IPS DF 19.7 (cell line): ENCODE measurements at places on chromosomes 12 and 14.
A peak's percentile ranks its signal among the peaks of the same experiment; 100 is the strongest.

GRCh38 chr14:52700701-52701172, 5.4 kb upstream of the ERO1A start:
- no peak for DNase-seq

DNA sequence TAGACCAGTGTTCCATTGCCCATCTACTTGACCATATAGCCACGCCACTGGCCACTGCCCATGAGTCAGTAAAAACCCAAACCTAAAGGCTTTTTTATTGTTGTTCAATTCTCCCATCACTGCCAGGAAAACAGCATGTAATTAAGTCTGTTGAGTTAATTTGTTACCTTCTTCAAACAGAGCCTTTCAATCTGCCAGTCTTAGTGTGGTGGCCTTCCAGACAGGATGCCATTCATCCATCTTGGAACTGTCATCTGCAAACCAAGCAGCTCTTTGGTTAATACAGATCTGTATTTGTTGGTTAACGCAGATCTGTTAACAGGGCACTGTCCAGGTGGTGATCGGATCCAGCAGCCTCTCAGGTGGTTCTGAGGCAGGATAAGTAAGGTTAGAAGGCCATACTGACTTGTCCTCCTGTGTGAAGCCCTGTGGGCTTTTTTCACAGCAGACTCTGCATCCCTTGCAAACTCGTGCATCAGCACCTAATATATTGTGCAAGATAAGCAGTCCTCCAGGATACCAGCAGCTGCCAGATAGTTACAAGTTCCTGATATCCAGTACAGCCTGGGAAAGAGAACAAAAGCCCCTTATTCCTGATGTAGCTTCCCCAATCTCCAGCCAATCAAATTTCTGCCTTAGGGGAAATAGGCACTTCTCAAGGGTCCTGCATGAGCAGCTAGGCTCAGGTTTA, 59.1 kb upstream of the DHRS4 start:
- no peak for DNase-seq

- peak; percentile 86 for DNase-seq
Observed at GRCh38 chr12:110449799-110450497, at the start of gene ARPC3. TSS of gene ARPC3 (minus strand) at chr12:110450337. CDS start at chr12:110450260, 77 bp downstream.

DNA sequence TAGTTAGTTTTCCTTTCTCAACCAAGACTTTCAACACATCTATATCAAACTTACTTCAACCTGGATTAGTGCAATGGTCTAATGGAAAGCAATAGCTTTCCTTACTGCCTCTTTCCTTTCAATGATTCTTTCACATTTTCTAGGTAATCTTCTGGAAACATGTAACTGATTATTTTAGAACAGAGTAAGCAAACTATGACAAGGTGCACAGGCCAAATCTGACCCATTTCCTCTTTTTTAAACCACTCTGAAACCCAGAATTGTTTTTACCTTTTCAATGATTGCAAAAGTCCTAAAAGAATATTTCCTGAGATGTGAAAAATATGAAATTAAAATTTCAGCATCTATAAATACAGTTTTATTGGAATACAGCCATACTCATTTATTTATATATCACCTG, 81.6 kb upstream of the TMTC2 start:
- no peak for DNase-seq

DNA sequence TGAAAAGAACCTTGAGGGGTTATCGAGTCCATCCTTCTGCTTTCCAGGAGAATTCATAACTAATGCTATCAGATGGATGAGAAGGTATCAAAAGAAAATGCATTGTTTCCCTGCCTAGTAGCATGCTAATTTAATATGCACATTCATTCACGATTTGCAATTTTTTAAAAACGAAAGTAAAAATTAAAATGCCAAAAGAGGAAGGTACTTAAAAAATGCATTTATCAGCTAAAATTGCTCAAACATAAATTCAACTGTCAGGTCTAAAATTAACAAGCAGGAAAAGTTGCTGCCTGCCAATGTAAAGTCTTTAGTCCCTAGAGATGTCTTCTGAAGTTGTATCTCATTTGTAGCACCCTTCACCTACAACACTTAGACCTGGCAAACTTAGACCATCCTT, 7.9 kb downstream of the ATF7 start:
- no peak for DNase-seq

DNA sequence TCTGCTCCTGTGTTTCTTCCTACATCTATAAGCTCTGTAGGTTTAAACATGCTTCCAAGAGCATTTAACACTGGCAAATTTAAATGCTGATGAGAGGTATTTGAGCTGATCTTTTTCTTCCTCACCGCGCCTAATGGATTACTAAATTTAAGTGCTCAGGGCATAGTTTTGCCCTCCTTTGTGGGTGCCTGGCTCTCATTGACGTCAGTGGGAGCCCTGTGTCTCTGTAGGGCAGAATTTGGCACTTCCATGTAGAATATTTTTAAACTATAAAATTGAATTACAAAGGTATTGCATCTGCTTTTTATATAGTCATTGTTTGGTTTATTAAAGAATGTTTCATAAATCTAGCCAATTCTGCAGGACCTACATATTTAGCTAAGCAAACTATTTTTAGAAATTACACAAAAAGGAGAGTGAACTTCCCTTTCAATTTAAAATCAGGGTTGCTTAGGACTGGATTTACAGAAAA, 444.8 kb downstream of the AEBP2 start:
- no peak for DNase-seq

- DNase-seq: no peak
Observed at GRCh38 chr14:23895480-23895879, 58.1 kb upstream of the DHRS4 start.

GRCh38 chr14:58813745-58814144, 176.0 kb downstream of the DACT1 start:
- DNase-seq: no peak

- no peak for DNase-seq
Observed at GRCh38 chr14:22737052-22737451, 29.4 kb upstream of the OXA1L start.

DNA sequence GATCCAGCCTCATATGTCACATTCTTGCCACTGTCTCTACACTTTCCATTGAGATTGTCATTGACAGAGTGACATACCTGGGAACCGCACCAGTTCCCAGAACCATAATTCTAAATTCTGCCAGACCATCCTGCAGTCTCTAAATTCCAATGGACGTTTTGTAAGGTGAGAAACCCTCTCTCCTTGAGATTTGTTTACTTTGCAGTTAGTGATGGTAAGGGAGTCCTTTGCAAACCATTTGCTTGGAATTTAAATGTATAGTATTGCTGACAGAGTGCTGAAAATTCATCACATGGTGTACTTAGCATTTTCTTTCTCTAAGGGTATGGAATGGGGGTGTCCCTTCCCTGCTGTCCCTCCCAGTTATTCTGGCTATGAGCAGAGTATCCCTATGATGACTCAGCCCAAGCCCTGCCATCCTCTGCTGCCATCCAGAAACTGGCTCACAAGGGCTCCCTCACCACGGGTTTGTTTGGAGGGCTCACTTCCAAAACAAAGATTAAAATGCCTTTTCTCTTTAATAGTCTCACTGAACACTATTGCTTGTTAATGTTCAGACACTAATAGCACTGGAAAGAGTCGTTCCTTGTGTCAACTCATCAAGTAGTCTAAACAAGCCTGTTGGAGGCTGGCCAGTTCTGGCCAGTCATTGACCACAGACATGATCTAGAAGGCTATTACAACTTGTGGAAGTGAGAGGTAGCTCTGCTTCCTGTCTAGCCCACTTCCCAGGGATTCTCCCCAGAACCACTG, 129.0 kb upstream of the HMGA2 start:
- DNase-seq: no peak

DNA sequence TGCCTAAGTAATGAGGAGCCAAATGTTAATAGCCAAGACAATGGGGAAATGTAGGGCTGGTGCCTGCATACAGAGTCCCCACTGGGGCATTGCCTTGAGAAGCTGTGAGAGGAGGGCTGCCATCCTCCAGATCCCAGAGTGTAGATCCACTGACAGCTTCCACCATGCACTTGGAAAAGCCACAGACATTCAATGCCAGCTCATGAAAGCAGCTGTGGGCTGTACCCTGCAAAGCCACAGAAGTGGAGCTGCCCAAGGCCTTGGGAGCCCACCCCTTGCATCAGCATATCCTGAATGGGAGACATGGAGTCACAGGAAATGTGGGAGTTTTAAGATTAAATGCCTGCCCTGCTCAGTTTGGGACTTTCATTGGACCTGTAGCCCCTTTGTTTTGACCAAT, 244.7 kb downstream of the BTG1 start:
- DNase-seq: no peak

GRCh38 chr12:24048446-24048845, 99.0 kb upstream of the SOX5 start:
- no peak for DNase-seq

DNA sequence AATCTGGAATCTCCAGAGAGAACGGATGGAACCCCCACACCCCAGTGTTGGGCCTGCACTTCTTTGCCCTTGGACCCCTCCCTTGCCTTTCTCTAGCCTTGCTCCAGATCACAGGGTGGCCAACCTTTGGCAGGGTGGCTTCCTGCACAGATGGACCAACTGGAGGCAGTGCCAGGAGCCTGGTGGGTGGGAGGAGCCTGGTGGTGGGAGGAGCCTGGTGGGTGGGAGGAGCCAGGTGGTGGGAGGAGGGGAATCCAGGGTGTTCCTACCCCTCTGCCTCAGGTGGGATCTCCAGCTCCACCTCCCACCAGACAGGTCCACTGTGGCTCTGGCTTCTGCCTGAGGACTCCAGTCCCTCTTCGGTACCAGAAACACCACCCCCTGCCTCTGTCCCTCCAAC, 15.0 kb upstream of the ORAI1 start:
- DNase-seq: no peak

DNA sequence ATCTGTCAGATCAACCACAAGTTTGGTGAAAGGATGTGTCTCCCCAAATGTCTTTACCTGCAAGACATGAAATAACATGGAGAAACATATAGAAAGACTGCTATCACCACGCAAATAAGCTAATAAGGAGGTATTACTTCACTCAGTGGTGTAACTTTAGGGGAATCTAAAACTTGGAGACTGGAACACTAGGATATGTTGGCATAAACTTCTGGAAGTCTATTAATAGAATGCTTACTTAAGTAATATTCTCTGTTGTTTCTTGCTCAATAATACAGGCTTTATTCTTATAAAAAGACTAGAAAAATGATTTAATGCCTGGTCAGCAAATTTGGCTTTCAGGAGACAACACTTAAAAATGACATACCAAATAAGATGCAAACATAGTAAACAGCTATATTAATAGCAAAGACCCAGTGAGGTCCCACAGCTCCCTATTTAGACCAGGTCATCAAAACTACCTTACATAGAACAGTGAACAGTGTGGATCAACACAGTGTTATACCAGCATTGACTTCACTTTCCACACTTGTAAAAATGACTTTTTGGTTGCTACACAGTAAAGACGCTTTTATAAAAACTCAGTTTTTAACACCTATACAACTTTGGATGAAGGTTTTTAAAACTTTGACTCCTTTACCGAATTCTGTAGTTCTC, 18.9 kb upstream of the HAL start:
- no peak for DNase-seq

- no peak for DNase-seq
Observed at GRCh38 chr12:111430433-111431353, 25.0 kb downstream of the SH2B3 start.

GRCh38 chr12:61267474-61267873, 992.7 kb upstream of the USP15 start:
- no peak for DNase-seq

DNA sequence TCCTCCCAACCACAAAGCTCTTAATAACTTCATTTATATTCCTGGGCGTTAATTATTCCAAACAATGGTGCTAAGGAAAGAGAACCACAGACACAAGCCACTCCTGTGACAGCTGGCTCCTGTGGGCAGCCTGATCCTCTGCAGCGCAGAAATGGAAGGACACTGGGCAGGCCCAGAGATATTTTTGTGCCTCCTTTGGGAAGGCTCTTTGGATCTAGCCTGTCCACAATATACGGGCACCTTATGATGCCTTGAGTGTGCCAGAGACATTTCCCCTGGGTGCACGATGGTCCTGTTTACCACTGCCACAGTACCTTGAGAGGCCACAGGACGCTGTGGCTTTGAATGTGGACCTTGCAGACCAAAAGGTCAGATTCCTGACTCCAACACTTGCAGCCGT, 2.1 kb downstream of the ASB2 start:
- DNase-seq: no peak

GRCh38 chr12:112126000-112126438, 659 bp downstream of the TRAFD1 start:
- no peak for DNase-seq

- DNase-seq: peak; percentile 52
Observed at GRCh38 chr14:37874429-37875109, 279.1 kb downstream of the TTC6 start.

DNA sequence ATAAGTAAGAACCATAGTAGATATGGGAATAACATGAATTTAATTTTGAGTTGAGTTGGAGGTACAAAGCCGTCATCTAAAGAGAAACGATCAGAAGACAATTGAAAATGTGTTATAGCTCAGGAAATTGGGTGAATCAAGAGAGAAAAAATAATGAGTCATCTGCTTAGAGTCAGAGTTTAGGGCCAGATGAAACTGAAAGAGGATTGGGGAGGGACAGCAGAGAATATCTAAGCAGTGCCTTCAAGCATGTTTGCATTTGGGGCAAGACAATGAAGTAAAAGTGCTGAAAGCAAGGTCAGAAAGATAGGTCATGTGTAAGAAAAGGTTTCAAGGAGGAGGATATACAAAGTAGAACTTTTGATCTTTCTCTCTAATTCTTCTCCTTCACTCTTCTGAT, 49.4 kb downstream of the SLC15A5 start:
- no peak for DNase-seq

DNA sequence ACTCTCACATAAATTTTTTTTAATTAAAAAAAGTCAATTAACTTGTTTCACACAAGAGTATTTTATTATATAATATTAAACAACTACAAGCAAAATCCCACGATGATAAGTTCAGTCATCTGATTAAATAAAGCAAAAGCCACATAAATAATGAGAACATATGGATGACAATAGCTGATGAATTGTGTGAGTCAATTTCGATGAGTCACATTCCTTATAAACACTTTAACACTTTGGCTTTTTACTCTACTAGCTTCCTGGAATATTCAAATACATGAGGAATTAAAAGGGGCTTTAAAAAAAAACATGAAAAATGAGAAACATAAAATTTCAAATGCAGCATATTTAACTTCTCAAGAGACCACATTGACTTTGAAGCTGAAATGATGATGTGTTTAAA, 95.3 kb downstream of the BCAT1 start:
- no peak for DNase-seq

DNA sequence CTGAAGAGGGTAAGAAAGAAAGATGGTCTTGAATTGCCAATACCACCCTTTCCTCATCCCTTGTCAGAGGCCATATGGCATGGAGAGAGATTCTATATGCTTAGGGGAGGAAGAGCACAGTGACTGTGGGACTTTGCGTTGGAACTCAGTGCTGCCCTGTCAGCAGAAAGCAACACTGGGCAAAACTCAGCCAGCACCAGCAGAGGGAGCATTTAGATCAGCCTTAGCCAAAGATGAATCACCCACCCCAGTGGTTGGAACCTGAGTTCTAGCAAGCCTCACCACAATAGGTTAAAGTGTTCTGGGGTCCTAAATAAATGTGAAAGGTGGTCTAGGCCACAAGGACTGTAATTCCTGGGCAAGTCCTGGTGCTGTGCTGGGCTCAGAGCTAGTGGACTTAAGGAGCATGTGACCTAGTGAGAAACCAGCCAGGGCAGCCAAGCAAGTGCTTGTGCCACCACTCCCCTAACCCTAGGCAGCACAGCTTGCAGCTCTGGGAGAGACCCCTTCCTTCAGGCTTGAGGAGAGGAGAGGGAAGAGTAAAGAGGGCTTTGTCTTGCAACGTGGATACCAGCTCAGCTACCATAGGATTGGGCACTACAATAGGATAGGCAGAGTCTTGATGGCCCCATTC, 11.4 kb upstream of the BCAT1 start:
- peak; percentile 60 for DNase-seq
